ENCODE measurements at places on chromosomes 3 and 15.
A peak's percentile ranks its signal among the peaks of the same experiment; 100 is the strongest.

DNA sequence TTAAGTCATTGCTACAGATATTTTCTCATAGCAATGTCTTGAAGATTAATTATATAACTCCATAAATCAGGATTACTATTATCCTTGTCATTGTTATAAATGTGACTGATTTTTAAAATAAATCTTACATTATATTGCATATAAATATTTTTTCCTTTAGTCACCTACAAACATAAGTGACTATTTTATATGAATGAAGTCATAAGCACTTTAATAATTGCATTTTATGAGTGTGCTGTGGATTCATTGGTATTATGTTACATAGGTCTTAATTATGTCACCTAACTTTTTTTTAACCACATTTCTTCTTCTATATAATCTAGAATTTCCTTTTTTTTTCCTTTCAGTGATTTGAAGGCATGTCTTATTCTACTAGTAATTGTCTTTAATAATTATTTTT is 1191.2 kb downstream of the NSUN3 start:
- DNase-seq, result no peak

- no peak for DNase-seq
These were observed 87.6 kb upstream of the TLE3 start for GRCh38 chr15:70185251-70185711.

DNA sequence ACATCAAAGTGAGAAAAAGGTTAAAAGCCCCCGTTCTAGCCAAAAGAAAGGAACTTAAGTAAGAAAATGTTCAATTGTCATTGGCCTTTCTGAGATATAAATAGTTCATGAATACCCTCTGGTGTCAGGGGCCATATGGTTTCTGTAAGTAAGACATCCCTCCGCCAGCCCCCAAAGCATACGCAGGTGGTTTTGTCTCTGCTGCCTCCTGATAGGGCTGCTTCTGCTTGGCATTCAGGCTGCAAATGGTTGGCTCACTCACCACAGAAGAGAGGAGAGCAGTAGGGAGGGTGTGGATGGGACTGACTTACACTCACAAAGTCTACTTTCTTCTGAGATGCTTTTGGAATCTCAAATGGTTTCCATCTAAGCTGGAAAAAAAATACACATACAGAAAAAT is 29.8 kb downstream of the HGD start:
- DNase-seq, result no peak

- no peak for DNase-seq
These were observed 63.8 kb upstream of the EPHB3 start for GRCh38 chr3:184497804-184498203.

GRCh38 chr3:44309500-44309899 is 29.1 kb upstream of the TCAIM start:
- DNase-seq, result no peak

DNA sequence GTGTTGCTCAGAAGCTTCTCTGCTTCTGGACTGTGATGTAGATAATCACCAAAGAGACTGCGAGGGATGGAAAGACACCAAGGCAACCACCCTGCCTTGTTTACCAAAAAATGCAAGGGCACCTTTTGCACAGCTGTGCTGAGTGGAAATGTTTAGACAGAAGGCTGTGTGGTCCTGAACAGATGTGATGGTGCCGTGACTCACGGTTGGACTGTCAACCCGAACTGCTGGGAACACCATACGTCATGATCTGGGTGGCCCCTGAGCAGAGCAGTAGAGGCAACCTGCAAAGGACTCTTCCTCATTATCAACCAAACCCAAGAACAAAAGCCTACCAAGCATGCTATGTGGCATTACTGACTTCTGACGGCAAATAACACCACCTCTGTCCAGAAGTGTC is 61.3 kb upstream of the LPP start:
- no peak for DNase-seq

- no peak for DNase-seq
These were observed 302.2 kb upstream of the NR2E3 start for GRCh38 chr15:71508081-71508682.

GRCh38 chr3:100084100-100084806 is 30.0 kb downstream of the FILIP1L start:
- DNase-seq, result no peak

DNA sequence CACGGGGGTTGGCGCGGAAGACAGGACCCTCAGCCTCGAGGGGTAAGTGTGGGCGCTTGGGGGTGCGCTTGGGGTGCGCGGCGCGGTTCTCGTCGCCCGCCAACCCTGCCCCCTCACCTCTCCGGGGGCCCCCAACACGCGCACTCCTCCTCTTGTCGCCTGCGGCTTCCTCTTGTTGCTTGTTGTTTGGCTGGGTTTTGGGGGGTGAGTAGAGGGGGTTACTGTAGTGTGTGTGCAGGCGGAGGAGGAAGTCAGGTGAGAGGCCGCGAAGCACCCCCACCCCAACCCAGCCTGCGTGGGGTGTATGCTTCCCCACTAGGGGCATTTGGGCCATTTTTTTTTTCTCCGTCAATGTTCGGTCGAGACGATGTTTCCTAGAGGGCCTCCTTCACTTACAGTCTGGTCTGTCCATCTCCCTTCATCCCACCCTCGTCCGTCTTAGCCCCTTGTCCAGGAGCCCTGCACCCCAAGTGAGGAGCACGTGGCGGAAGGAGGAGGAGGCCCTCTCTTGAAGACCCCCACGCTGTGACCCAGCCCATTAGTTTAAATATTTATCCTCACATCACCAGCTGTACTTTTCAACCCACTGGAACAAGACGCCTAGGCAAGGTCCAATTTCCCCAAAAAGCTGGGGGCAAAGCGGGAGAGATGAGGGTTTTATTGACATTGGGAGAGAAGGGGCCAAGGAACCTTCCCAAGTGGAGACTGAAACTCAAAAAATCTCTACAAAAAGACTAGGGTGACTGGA is 20.4 kb upstream of the SATB1 start:
- peak; percentile 51 for DNase-seq

DNA sequence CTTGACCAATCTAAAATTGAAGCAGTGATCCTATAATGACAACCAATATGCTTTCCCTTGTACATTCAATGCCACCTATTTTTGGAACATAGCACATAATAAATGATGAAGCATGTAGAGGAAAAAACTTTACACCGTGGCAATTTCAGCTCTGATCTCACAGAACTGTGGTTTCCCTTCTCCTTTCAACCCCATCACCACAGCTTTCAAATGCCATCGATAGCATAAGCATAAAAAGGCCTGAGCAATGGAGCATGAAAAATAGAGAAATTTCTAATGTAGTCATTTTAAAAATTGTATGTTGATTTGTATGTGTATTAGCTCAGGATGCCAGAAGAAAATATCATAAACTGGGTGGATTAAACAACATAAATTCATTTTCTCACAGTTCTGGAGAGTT is 406.0 kb upstream of the TMCO5A start:
- DNase-seq, result no peak

GRCh38 chr3:22383285-22383684 is 632.3 kb upstream of the ZNF385D start:
- DNase-seq, result no peak

DNA sequence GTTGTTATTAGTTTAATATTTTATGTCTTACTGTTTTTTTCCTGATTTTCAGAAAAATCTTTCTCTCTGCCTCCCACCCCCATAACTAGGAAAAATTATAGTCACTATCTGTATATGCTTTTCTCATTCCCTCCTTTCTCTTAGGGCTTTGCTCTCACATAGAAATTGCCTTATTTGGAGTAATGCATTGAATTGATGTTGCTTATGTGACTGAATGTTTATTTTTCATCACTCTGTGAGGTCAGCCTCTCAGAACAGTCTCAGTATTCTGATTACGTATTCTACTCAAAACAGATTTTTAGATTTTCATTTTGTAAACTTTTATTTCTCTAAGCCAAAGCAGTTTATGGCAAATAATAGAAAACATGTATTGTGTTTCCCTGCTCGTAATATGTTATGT is 121.0 kb downstream of the SLMAP start:
- DNase-seq, result no peak

GRCh38 chr3:141797819-141798447 is 34.7 kb downstream of the GRK7 start:
- no peak for DNase-seq

DNA sequence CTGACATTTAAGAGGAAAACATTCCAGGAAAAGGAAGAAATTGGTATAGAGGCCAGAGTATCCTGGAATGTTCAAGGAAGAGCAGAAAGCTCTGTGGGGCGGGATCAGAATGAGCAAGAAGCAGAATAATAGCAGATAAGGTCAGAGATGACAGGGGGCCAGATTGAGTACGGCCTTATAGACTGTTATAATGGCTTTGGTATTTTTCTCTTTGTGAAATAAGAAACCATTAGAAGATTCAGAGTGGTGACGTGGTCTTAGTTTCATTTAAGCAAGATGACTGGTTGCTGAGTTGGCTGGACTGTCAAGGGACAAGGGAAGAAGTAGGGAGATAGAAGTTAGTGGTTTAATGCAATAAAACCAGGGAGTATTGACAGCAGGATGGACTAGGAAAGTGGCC is 218.3 kb upstream of the SOX2 start:
- no peak for DNase-seq

DNA sequence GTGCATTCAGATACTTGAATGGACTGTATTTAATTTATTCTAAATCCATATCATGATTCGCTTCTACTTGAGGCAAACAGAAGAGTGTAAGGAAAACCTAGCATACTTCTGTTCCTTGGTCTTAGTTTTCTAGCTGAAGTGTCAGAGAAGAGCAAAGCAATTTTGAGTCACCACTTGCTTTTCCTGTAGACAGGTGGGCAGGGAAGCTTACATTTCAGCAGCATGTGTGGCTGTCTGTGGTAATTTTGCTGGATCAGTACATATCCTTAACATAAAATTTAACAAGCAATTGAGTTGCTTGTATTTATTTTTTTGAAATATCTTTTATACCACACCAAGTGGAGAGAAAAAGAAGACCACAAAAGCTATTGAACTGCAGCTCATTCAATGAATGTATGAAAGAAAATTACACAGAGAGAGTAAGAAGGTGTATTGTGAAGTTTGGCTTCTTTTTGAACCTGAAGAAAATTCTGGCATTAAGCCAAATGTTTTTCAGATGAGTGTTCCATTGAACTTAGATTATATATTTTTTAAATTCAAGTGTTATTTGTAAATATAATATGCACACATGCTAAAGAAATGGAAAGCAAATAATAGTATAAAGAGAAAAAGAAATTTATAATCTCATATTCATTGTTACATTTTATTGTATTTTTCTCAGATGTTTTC is 747.6 kb downstream of the NAALADL2 start:
- no peak for DNase-seq

DNA sequence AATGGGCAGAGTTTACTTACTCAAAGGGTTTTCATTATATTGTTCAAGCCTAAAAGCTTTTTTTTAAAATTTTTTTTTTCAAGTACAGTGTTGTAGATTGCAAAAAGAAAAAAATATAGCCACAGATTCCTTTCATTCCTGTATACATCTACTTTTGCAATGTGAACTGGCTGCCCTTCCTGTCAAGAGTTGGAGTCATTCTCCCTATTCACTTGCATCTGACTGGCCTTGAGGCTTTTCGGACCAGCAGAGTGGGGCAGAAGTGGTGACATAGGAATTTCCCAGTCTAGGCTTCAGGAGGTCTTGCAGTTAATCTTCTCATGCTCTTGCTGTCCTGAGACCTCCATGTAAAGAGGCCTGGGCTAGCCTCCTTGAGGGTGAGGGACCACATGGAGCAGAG is 218.3 kb upstream of the CFAP20DC start:
- no peak for DNase-seq

DNA sequence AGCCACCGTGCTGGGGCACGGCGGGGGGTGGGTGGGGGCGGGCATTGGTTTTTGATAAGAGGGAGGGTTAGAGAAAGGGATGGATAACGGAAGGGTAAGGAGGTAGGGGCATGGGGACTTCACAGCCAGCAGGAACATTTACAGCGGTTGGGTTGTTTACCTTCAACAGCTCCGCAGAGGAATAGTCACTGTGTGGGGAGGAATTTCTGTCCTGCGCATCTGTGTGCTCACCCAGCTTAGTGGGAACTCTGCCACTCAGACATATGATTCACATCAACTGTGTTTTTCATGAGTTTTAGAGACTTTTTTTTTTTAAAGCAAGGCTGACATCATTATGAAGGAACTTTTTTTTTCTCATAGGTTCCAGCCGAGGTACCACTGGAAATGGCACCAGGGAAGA is 19.6 kb downstream of the CHRD start:
- no peak for DNase-seq

- DNase-seq, result no peak
These were observed 445.1 kb downstream of the MECOM start for GRCh38 chr3:169218314-169218983.

GRCh38 chr3:4543110-4543509 is 50.0 kb downstream of the ITPR1 start:
- DNase-seq, result no peak

GRCh38 chr3:100226712-100227429 is 33.9 kb upstream of the TBC1D23 start:
- no peak for DNase-seq

DNA sequence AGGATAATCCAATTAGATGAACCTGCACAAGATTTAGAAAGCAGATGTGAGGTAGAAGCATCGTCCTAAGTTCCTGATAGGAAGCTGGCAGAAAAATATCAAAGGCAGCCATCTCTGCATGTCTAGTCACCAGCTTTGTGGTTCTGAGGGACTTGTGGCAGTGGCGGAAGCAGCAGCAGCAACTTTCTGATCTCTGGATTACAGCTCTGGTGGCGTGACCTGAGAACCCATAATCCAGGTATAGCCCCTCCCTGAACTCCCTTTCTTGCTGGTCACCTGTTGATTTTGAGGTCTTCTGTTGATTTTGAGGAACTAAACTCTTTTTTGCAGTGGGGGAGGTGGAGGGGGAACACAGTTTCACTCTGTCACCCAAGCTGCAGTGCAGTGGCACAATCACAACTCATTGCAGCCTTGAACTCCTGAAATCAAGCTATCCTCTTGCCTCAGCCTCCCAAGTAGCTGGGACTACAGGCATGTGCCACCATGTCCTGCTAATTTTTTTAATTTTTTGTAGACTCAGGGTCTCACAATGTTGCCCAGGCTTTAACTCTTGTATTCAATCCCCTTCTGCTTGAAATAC is 7.9 kb downstream of the FSIP1 start:
- peak; percentile 16 for DNase-seq

- no peak for DNase-seq
These were observed 57.6 kb upstream of the APEH start for GRCh38 chr3:49616491-49616941.

DNA sequence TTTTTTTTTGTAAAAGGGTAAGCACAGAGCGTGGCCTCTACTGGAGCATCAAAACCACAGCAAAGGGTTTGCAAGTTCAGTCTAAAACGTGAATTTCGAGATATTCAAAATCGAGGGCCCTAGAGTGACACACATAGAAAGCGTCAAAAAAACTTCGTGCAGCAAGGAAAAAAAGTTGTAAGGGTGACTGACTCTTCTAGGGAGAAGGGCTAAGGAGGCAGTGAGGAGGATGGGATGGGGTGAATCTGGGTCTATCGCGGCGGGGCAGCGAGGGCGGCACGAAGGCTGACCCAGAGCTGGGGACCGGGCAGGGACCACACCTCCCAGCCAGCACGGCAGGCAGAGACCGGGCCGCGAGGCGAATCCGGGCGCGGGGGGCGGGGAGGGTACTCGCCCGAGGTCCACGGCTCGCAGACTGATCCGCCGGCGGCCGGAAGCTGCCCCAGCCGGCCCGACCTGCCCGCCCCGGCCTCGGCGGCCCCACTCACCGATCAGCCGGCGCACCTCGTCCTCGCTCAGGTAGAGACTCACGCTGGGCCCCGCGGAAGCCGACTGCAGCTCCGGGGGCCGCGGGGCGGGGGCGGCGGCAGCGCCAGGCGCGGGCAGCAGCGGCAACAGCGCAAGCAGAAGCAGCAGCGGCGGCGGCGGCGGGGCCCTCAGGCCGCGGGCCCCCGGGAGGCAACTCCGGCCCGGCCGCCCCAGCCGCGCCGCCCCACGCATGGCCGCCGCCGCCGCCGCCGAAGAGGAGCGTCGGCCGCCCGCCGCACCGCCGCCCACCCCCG is 533 bp downstream of the RYK start:
- DNase-seq, result peak; percentile 33

Data from T-helper 17 cell (primary cell).